ENCODE measurements at places on chromosomes 11 and 22.

- no peak for DNase-seq
These were observed 4.5 kb downstream of the SYVN1 start for GRCh38 chr11:65129649-65130441.

DNA sequence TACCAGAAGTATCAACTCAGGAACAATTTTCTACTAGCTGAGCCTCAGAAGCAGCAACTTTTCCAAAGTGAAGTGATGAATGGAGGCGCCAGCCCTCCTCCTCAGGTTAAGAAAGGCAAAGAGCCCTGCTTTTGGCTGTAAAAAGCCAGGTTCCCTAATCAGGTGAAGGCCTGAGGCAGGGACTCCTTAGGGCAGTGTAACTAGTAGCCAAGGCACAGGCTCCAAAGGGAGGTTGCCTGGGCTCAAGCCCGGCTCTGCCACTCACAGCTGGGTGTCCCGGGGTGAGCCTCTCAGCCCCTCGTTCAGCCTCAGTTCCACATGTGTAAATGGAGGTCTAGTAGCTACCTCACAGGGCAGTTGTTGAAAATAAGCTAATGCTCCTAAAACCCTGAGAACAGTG lies 19.5 kb downstream of the TSKU start:
- DNase-seq, result no peak

- no peak for DNase-seq
These were observed 266.9 kb upstream of the NARS2 start for GRCh38 chr11:78841456-78842060.

DNA sequence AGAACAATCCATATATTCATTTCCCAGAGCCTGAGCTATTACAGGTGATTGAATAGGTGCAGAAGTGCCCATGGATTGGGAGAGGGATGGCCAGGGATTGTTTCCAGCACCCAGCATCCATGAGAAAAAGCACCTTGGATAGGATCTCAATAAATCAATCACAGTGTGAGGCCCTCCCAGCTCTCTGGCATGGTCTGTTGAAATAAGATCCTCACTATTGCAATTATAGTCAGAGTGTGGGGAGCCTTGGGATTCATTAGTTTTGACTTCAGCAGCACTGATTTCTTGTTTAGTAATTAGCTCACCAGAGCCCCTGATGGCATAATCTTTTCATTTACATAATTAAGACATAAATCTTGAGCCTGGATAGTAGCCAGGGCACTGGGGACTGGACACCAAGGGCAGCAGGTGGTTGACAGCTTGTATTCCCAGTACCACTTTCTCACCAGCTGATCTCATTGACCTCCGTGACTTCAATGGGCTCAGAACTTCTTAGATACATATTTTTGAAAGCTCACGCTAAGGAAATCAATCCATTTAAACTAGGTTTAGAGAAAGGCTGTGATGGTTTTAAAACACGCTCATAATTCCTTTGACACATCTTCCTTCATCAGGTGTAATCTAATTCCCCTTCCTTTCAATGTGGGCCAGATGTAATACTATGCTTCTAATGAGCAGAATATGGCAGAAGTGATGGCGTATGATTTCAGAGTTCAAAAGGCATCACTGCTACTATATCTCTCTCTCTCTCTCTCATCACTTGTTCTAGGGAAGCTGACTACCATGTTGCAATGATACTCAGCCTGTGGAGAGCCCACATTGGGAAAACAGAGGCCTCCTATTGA lies 22.1 kb upstream of the DRD2 start:
- no peak for DNase-seq

GRCh38 chr11:45470151-45470793 lies 184.1 kb upstream of the SYT13 start:
- no peak for DNase-seq

- DNase-seq, result no peak
These were observed 4.1 kb downstream of the ST3GAL4 start for GRCh38 chr11:126359431-126360048.

- DNase-seq, result no peak
These were observed 541.7 kb downstream of the NTM start for GRCh38 chr11:131912134-131912533.

- DNase-seq, result no peak
These were observed 889.4 kb downstream of the KCNA4 start for GRCh38 chr11:29127461-29127860.

All from Kasumi-1 (cell line).